Endodermal cell (in vitro differentiated cells): ENCODE measurements at places on chromosomes 3 and 15. TPM values are rescaled to one million over a fixed set of nuclear protein-coding genes. Genes with fewer than 3 reads are reported as not detected.

DNA sequence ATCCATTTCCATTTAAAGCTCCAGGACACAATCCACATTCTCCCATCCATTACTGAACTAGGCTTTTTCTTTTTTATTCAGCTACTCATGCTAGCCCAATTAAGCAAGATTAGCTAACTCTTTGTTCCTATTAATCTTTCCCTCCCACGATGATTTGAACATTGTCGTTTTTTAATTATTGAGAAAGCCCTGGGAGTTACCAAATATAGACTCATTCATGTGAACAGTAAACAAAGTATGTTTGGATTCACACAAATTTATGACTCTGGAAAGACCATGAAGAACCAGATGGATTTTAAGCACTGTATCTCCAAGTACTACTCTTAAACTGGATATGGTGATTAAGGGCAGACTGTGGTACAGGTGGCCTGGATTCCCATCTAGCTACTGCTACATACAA lies 82.2 kb downstream of the STRIT1 start:
- H3K27ac ChIP-seq: no peak overlapping the region
- DNase-seq: no peak
- H3K4me3 ChIP-seq: no peak overlapping the region
- H3K27me3 ChIP-seq: no peaks in the 10 kb centered on the region
- H3K36me3 ChIP-seq: no peaks in the 10 kb centered on the region
- H3K4me1 ChIP-seq: no peaks in the 10 kb centered on the region

- no peaks in the 10 kb centered on the region for H3K36me3 ChIP-seq
- H3K4me1 ChIP-seq: no peaks in the 10 kb centered on the region
- no peak overlapping the region for H3K27ac ChIP-seq
- no peak overlapping the region for H3K4me3 ChIP-seq
Observed at GRCh38 chr3:159534496-159534895, 454.1 kb upstream of the IL12A start.

Gene LEO1
- 25.3 to 26.5 TPM (median 26.3 TPM) in 3 replicates for total RNA-seq

Gene ISLR
- 0.29 and 0.41 TPM in 2 replicates for total RNA-seq

DNA sequence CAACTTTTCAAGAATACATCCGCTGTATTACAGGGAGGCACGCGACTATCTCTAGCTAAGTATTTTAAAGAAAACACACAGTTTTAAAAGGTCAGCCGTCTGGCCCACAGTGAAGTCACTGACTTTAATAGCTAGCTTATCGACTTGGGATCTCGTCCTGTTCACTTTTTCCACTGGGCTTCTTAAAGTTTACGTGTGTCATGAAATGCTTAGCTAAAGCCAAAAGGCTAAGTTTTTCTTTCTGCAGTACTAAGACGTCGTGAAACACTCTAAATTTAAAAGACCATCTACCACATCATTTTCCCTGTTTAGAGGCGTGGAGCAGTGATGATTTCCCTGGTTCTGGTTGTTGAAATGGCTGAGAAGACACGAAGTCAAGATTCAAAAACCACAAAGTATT lies 27.1 kb downstream of the LRIG1 start:
- no peak overlapping the region for H3K27ac ChIP-seq
- H3K27me3 ChIP-seq: no peaks in the 10 kb centered on the region
- DNase-seq: no peak
- peaks cover 38% of the 10 kb centered on the region for H3K4me1 ChIP-seq
- no peak overlapping the region for H3K4me3 ChIP-seq
- H3K36me3 ChIP-seq: peaks cover 9% of the 10 kb centered on the region

DNA sequence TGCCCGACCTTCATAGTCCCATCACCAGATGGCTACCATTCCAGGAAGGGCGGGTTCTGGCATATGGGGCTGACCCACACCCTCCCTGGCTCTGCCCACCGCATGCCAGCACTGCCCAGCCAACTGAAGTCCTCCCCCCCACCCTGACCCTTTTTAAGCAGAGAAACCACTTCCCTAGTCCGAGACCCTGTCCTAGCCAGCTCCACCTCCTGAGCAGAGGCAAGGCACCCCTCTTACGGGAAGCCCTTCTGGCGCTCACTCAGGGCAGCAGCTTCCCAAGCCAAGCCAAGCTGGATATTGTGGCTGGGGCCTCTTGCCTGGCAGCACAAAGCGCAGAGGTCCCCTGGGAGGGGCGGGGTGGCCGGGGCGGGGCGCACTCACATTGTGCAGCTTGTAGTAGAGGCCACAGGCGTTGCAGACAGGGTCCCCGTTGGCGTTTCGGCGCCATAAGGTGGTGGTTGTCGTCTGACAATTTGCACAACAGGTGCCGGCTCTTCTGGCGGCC lies 11.5 kb downstream of the GATA2 start:
- no peak overlapping the region for H3K27ac ChIP-seq
- H3K36me3 ChIP-seq: no peaks in the 10 kb centered on the region
- peak; percentile 74 for DNase-seq

- peak; percentile 97 for DNase-seq
- H3K36me3 ChIP-seq: peaks cover 41% of the 10 kb centered on the region
- H3K27ac ChIP-seq: no peak overlapping the region
- H3K4me3 ChIP-seq: no peak overlapping the region
Observed at GRCh38 chr3:48656061-48656840, 6.4 kb downstream of the CELSR3 start.

GRCh38 chr15:57867970-57868798 lies 161.7 kb downstream of the POLR2M start:
- no peak overlapping the region for H3K27ac ChIP-seq
- no peak for DNase-seq
- no peaks in the 10 kb centered on the region for H3K36me3 ChIP-seq
- no peaks in the 10 kb centered on the region for H3K4me1 ChIP-seq
- H3K27me3 ChIP-seq: no peaks in the 10 kb centered on the region

Gene USP13
- 20.3 to 26.6 TPM (median 25.5 TPM) in 3 replicates for total RNA-seq

DNA sequence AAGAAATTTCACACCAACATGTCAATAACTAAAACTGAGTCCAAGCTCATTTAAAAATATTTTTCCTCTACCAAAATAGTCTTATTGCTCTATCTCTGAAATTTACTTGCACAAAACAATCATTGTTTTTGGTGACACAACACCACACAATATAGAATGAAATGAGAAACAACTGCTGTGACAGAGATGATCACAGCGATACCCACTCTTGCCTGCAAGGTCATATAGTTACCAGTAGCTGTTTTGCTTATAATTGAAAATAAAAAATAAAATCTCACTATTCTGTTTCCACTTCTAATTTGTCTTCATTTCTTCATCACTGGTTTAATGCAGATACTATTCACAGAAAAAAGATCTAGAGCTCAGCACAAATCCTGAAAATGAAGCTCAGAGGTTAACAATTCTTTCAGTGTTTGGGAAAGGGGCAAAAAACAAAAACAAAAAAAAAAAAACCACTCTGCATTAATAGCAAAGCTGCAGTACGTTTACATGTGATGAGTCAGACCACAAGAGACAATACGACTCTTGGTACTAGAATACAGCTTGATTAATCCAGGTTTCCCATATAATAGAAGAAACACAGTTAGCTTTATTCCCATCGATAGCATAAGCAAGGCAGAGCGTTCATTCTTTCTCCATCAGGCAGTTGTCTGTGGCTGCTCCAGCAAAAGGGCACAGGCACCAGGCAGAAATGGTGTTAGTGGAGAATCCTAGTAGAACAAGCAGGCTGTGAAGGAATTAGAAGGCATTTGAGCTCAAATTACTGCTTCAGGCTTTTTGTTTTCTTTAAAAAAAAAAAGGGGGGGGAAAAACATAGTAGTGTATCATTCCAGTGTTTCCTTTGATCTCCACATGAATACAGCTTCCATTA lies 773 bp downstream of the ANKRD28 start:
- H3K27me3 ChIP-seq: no peaks in the 10 kb centered on the region
- H3K4me1 ChIP-seq: no peaks in the 10 kb centered on the region
- peak overlapping the region; percentile 59 for H3K4me3 ChIP-seq
- H3K27ac ChIP-seq: peak overlapping the region; percentile 88
- DNase-seq: peak; percentile 62

Gene ANKRD34C
- total RNA-seq: not detected in 3 replicates

Gene RAP2B
- total RNA-seq: 24.4 to 78.8 TPM (median 24.7 TPM) in 3 replicates

Gene WDR49
- total RNA-seq: 0.15 to 1.0 TPM (median 0.93 TPM) in 3 replicates

- H3K27ac ChIP-seq: no peak overlapping the region
- no peak overlapping the region for H3K4me3 ChIP-seq
- H3K27me3 ChIP-seq: peaks cover 37% of the 10 kb centered on the region
- H3K36me3 ChIP-seq: no peaks in the 10 kb centered on the region
- DNase-seq: no peak
- H3K4me1 ChIP-seq: no peaks in the 10 kb centered on the region
Observed at GRCh38 chr3:135148398-135149020, 353.4 kb downstream of the EPHB1 start.

Gene SERPINI2
- total RNA-seq: 0.45 TPM in 1 of 2 replicates, not detected in the other

- peaks cover 10% of the 10 kb centered on the region for H3K36me3 ChIP-seq
- no peak overlapping the region for H3K27ac ChIP-seq
Observed at GRCh38 chr3:25471081-25471768, 43.2 kb downstream of the RARB start.

GRCh38 chr15:47933865-47934264 lies 186.9 kb upstream of the SLC24A5 start:
- no peak overlapping the region for H3K4me3 ChIP-seq
- no peak for DNase-seq
- peaks cover 7% of the 10 kb centered on the region for H3K4me1 ChIP-seq
- no peak overlapping the region for H3K27ac ChIP-seq

Gene FHIT
- 6.4 to 12.3 TPM (median 9.7 TPM) in 3 replicates for total RNA-seq

- H3K4me3 ChIP-seq: no peak overlapping the region
- H3K36me3 ChIP-seq: no peaks in the 10 kb centered on the region
- H3K27me3 ChIP-seq: no peaks in the 10 kb centered on the region
- no peak overlapping the region for H3K27ac ChIP-seq
- no peaks in the 10 kb centered on the region for H3K4me1 ChIP-seq
Observed at GRCh38 chr3:88267-88666, 108.3 kb upstream of the CHL1 start.

Gene LYZL4
- not detected in 2 replicates for total RNA-seq

Gene ZNF860
- total RNA-seq: 0.49 to 0.94 TPM (median 0.59 TPM) in 3 replicates

DNA sequence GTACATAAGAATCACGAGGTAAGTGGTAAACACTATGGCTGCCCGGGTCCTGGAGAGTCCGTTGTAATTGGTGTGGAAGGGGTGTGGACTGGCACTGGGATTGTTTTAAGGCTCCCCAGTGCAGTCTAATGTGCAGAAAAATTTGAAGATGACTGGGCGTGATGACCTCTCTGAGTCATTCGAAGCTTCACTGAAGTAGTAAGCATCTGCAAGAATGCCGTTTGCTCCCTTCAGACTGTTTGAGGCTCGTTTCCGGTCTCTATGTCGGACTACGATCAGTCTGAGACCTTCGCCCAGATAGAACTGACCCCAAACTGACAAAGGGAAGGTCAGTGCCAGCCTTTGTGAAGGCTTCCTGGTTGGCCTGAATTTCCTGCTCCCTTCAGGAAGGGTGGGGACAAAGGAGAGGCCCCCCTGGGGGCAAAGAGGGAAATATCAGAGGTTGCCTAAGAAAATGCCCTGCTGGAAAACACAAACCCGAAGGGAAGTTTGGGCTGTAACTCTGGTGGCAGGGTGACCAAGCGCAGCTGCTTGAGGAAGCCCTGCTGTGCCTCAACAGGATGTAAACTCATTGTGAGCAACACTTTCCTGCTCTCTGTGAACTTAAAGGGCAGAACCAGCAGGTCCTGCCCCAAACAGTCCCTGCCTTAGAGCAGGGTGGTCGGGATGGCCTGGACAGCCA lies 34.6 kb downstream of the BTD start:
- H3K27me3 ChIP-seq: no peaks in the 10 kb centered on the region
- H3K4me1 ChIP-seq: peaks cover 3% of the 10 kb centered on the region
- no peaks in the 10 kb centered on the region for H3K36me3 ChIP-seq
- no peak overlapping the region for H3K27ac ChIP-seq
- H3K4me3 ChIP-seq: no peak overlapping the region
- DNase-seq: no peak

- peaks cover 27% of the 10 kb centered on the region for H3K4me1 ChIP-seq
- no peaks in the 10 kb centered on the region for H3K27me3 ChIP-seq
- DNase-seq: peak; percentile 58
- H3K36me3 ChIP-seq: peaks cover 8% of the 10 kb centered on the region
- peak overlapping the region; percentile 28 for H3K27ac ChIP-seq
- no peak overlapping the region for H3K4me3 ChIP-seq
Observed at GRCh38 chr15:85504749-85505676, 124.6 kb downstream of the AKAP13 start.
